HL-60 (cell line): ENCODE measurements at places on chromosomes 1 and 21.

DNA sequence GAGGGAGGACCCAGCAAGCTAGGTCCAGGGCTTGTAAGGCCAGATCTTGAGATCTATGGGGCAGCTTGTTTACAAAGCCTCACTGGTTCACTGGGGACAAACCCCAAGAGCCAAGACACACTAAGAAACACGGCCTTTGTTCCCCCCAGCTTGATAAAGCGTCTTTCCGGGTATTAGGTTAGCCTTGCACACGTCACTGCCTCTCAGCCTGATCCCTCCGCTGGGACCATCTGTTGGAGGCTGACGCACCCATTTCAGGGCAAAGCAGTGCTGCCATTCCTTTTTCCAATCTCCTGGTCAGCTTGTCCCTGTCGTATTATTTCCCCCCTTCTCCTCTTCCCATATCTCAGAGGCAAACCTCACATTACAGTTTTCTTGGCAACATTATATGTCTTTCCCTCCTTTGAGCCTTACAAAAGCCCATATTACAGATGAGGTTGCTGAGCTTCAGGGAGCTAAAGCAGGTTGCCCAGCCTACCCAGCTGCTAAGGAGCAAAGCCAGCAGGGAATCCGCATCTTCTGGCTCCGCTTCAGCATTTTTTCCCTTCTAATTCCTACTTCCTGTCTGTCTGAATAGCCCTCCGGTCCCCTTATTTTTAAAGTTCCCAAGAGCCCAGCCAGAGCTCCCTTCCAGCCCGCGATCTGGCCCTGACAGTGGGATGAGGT, 4.1 kb downstream of the HEYL start:
- DNase-seq, result no peak

- DNase-seq, result no peak
Observed at GRCh38 chr1:228268881-228269265, 61.0 kb downstream of the OBSCN start.

GRCh38 chr1:22256213-22256512, 113.3 kb upstream of the WNT4 start:
- no peak for DNase-seq

DNA sequence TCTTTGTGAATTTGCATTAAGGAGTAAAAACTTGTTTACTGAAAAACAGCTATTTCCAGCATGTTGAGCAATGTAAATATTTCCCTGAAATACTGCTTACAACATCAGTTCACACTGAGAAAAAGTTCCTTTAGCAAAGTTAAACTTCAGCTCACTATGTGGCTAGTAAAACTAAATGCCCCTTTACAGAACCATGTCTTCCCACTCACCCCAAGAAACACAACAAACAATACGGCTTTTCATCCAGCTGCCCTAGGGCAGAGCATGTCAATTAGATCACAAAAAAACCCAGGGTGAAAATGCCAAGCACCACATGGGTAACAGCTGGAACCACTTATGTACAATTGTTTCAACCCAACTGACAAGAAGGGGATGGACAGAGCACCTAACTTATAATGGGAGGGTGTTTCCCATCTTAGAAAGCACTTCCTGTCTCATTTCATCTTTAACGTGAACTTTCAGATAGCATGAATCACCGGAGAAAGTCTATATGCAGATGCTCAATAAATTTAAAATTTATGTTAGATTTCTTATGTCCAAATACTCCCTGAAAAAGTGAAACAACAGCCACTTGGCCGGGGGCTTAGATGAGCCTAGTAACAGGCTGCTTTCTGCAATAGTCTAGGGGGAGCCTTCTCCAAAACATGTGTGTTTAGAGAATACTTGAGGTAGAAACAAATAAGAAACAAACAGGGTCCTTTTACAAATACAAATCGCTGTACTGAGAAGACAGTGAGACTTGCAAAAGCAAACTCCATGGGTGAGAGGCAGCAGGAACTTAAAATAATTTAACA, 6.6 kb downstream of the NID1 start:
- no peak for DNase-seq

DNA sequence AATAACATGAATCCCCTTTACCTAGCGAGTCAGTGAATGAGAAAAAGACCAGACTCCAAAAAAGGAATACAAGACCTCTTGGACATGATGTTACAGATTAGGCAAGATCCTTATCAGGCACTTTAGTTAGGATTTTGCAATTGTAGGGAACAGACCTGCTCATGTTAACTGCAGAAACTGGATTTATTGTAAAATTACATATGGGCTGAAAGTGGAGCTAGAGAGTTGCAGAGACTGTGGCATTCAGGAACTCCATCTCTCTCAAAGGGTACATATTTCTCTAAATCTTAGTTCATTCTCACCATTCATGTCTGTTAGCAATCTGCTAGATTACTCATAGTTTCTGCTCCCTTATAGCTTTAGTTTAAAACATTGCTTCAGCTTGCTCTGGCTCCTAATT, 142.2 kb downstream of the PAPPA2 start:
- peak; percentile 6 for DNase-seq

DNA sequence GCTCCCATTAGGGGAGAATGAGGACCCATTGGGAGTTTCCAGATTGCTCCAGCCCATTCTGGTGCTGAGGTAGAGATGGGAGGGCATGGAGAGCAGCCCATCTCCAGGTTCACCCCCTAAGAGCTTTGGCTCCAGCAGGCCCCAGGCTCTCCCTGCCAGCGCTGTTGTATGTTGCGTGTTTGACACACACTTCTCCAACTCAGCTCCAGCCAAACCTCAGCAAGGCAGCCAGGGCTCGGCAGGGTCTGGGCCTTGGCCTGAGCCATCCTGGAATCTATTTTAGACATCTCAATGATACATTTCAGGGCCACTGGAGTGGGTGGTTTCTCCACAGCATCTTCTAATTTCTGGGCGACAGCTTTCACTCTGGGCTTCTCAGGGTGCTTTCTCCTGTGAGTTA, 117.0 kb downstream of the NAV1 start:
- no peak for DNase-seq

DNA sequence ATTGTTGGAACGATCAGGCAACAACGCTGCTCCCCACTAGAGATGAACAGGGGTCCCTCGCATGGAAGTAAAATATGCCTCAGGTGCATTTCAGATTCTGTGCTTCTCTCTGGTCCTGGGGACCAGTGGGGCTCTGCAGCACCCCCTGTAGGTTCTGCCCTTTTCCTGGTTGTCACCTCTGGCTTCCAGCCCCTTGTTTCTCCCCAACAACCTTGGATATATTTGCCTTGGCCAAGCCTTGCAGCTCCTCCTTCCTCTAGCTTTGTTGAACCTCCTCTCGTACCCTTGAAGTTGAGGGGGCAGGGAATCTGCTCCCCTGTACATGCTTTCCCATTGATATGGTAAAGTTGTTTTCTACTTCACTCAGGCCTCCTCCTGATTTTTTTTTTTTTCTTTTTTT, 5.4 kb upstream of the RGSL1 start:
- peak; percentile 11 for DNase-seq

DNA sequence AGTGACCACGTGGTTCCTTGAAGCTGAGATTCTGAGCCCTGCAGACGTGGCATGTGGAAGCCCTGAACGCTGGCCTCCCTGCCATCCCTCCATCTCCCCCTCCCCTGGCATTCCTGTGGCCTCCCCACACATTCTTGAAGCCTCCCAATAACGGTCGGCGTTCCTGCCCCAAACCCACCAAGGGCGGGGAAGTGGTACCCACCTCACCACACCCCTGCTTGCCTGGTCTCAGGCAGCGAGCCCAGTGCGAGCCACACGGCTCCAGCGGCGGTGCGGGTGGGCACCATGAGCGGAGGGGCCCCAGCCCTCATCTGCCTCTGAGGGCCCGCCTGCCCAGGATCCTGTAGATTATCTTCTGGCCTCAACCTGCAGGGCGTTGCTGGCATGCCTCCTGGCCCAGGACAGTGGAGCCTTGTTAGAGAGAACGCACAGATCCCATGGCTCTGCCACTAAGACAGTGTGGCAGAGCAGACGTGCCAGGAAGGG, 20.6 kb upstream of the PRELP start:
- no peak for DNase-seq

DNA sequence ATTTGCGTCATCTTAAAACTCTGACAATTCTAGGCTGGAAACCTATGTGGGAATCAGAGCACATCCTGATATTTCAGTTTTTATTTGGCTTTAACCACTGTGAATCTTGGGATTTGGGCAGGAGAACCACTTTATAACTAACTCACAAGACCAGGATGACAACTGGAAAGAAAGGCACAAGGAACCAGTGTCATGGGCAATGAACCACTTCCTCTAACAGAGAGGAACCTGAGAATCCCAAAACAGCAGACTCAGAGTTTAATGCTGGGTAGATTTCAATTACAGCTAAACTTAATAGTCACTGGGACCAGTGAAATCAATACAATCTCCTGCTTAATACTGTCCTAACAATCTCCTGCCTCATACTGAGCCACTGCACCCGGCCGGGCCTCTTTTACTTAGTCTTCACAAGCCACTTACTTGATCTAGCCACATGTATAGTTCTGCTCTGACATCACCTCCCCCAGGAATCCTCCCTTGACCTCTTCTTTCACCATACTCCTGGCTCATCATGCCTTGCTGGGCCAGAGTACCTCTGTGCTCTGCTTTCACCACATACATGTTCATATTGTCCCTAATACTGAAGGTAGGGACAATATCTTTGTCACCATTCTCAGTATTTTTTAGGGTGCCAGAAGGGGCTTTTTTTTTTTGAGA, 20.2 kb upstream of the SLFNL1 start:
- DNase-seq, result peak; percentile 58

DNA sequence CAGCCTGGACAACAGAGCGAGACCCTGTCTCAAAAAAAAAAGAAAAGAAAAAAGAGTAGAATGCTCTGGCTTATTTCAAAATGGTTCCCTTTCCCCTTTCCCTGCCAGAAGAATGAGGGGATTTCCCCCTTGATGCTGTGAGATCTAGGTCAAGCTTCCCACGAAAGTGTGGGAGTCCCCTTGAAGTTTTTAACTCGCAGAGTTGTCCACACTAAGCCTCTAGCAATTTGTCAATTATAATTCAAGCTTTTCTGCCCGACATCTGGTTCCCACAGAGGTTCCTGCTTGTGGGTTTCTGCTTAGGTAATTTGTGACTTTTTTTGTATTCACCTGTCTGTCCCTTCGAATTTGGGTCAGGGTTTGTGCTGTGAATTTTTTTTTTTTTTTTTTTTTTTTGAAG, 62.8 kb downstream of the ZFYVE9 start:
- DNase-seq, result no peak
